Uterus (tissue), 4 donors: ENCODE measurements at places on chromosomes 2 and 18. TPM values are rescaled to one million over a fixed set of nuclear protein-coding genes. Genes with fewer than 3 reads are reported as not detected.

The ESPNL gene
- total RNA-seq, result not detected

The AMER3 gene
- total RNA-seq, result not detected

GRCh38 chr2:70641263-70641784 lies 87.7 kb upstream of the TGFA start:
- DNase-seq, result no peak

The ZSCAN30 gene
- total RNA-seq, result 11.5 TPM

The PDCD1 gene
- total RNA-seq, result not detected

DNA sequence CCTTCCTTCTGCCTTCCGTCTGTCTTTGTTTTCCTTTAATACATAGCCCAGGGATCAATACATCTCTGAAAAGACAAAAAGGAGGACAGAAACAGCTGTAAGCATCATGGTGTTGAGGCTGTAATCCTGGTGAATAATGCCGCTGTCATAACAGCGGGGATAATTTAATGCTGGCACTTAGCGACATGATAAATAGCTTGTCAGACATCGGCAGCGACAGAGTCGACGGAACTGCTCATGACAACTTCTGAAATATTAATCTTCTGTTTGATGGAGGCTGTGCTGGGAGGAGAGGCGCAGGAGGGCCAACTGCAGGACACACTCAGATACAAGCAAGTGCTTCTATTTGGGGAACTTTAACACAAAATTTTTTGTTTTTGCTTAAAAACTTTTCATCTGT lies 602.2 kb downstream of the GALR1 start:
- DNase-seq, result no peak
